Activated naive CD4-positive, alpha-beta T cell (primary cell): ENCODE measurements at places on chromosomes 7 and 10.

GRCh38 chr7:140263277-140263676 lies 86.5 kb upstream of the KDM7A start:
- no peak for DNase-seq

GRCh38 chr7:322708-323111 lies 32.7 kb downstream of the FOXL3 start:
- no peak for DNase-seq

DNA sequence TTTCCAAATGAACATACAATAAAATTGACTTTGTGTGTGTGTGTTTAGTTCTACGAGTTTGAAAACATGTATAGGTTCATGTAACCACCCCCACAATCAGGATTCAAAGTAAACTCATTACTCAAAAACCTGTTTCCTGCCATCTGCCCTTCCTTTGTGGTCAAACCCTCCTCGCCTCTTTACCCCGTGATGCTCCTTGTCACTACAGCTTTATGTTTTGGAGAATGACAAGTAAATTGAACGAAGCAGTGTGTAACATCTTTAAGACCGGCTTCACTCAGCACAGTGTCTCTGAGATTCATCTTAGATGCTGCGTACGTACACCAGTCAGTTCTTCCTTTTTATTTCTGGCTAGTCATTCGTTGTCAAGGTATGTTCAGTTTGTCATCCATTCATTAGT lies 54.6 kb upstream of the MKI67 start:
- no peak for DNase-seq

DNA sequence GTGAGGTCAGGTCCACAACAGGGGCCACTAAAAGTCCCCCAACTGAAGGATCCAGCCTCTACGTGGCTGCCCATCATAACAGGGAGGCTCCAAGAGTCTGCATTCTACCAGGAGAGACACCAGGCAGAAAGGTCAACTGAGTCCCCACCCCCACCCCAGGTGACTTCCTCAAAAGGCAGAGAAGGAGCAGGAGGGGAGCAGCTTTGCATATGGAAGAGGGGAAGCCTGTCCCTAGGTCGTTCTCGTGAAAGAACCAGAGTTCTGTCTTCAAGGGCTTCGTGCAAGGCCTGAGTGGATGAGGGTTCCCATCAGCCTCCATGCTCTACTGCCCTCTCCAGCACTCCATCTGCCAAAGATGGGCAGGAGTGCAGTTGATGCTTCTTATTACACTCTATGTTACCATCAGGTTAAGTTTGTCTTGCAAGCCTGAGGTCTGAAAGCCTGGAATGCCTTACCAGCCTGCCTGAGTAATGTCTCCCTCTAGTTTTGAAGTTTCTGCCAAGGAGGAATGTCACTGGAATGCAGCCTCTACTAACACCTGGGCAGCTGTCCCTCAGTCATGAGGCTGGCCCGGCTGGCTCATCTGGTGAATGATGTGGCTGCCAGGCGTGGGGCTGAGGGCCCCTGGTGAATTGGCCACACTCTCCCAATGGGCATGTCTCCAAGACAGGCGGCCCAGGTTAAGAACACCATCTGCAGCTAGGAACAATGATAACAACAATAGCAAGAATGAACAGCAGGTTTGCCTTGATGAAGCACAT lies 54.3 kb upstream of the SMNDC1 start:
- no peak for DNase-seq
